ENCODE measurements at places on chromosomes 5 and 9.

DNA sequence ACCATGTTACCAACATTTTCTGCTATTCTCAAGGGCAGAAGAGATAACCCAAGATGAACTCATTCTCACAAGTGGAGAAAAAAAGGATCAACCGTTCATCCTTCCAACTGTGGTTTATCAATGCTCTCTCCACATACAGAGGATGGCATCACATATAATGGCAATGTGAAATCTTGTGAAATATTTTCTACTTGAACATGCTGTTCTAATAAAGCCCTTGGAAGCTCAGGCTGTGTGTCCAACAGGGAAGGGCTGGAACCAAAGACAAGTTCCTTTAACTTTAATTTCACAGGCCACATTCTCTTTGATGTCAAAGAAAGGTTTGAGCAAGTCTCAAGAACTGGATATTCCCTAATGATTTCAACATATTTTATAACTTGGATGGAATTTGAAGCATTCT is 230.5 kb downstream of the SPOCK1 start:
- no peak for DNase-seq

DNA sequence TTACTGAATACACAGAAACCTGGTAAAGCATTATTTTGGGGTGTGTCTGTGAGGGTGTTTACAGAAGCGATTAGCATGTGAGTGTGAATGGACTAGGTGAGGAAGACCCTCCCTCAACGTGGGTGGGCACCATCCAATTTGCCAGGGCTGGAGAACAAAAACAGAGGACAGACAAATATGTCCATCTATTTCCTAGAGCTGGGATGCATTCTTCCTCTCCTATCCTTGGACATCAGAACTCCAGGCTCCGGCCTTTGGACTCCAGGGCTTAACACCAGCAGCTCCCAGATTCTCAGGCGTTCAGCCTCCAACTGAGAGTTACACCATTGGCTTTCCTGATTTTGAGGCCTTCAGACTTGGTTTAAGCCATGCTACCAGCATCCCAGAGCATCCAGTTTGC is 65.8 kb upstream of the CHD1 start:
- DNase-seq, result no peak

DNA sequence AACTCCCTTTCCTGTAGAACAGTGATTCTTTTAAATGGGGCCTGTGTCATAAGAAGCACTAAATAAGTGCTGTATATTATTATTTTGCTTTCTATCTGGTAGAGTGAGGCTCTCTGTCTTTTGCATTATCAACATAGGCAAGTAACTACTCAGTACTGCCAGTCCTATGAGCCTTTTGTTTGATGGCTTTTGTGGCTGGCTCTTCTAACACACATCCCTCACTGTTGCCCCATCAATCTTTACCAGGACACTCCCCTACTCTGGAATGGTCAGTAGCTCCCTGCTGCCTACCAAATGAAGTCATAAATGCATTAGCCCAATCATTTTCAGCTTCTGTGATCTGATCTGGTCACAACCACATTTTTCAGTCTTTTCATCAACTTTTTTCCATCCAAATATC is 137.6 kb downstream of the INSYN2B start:
- no peak for DNase-seq

GRCh38 chr5:73985145-73985544 is 359.1 kb downstream of the ARHGEF28 start:
- DNase-seq, result no peak

GRCh38 chr5:134845335-134845851 is 375 bp upstream of the C5orf24 start:
- no peak for DNase-seq

DNA sequence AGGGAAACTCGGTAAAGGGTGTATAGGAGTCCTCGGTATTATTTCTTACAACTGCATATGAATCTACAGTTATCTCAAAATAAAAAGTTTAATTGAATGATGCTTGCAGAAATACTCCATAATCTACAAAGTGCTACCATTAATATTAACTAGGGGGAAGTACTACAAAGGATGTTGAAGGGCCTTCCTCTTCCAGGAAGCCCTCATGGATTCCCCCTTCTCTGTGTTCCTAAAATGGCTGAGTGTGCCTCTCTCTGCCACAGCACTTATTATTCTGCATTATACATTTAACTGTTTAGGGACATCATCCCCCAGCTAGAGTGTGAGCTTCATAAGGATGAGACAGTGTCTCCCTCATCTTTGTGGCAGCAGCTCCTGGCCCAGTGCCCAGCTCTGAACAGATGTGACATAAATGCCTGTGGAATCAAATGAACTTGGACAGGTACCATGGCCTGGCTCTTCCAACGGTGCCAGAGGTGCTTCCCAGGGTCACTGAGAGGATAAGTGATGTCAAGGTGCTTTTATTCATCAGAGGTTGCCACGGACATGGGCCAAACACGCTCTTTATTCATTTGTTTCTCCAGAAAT is 99.5 kb downstream of the PAX5 start:
- DNase-seq, result no peak

- no peak for DNase-seq
Observed at GRCh38 chr5:56532466-56532865, 282.9 kb upstream of the MAP3K1 start.

- DNase-seq, result no peak
Observed at GRCh38 chr5:17305964-17306725, 88.7 kb downstream of the BASP1 start.

DNA sequence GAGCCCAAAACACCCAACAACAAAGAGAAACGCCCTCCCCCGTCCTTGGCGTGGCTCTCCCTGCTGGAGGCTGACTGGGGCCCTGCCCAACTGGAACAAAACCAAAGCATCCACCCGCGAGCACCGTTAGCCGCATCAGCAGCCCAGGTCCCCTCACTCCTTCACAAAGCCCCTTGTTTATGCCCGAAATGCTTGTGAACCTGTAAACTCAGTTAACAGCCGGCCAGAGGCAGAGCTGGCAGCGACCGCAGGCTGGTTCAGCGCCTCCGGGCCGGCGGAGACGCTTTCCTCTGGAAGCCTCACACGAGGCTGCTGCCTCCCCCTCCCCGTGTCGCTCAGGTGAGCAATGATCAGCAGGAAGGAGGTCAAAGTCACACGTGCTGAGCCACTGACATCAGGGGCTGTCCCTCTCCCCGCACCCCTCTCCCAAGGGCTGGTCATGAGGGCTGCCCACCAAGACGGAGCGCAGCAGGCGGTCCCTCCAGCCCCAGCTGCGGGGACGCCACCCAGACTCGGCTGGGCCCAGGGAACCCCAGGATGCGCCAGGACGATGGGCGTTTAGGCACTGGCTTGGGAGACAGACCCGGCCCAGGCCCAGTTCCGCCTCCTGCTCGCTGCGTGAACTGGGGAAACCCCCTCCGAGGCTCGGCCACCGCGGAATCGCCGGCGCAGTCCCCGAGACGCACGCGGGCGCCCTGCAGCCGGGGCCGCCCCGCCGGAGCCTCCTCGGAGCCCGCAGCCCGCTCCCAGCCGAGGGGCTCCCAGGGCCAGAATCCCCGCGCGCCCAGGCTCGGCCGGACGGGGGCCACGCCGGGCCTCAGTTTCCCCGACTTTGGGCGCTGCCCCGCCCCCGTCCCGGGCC is 563 bp downstream of the SNAPC4 start:
- DNase-seq, result no peak

GRCh38 chr9:522190-522589 is 307.5 kb downstream of the DOCK8 start:
- DNase-seq, result no peak

GRCh38 chr5:32107291-32107690 is 66.8 kb downstream of the GOLPH3 start:
- no peak for DNase-seq

DNA sequence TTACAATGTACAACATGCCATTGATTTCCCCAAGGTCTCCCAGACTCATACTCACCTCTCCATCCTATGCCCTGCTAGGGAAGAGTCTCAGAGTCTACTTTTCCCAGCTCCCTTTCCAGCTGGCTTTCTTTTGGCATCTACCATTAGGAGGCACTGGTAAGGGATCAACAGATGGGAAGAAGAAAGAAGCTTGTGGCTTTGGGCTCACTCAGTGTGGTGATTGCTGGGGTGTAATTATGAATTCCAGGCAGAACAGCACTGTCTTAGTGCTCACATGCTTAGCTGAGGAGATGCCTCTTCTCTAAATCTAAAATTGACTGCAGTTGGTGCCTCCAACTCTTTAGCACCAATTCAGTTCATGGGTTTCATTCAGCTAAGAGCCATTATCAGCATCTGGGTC is 330.0 kb downstream of the PSAT1 start:
- no peak for DNase-seq

DNA sequence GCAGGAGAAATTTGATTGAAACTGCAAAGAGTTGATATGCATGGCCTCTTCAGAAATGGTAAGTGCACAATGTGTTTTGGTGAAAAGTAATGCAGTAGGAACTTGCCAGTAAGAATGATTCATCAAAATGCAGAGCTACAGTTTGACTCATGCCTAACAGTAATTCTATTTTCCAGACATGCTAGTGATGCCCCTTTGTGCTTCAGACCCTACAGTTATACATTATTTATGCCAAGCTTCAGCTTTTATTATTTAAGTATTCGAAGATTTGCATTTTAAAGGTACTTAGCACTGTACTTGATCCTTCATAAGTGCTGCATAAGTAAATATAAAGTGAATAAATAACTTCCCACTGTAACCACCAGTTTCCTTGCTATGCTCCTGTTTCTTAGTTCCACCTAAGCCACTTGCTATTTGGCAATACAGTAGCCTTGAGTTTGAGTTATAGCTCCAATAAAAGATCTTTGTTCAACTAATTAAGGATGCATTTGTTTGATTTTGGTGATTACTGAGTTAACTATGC is 3.6 kb upstream of the SPATA31E1 start:
- no peak for DNase-seq

- no peak for DNase-seq
Observed at GRCh38 chr9:373759-374206, 159.1 kb downstream of the DOCK8 start.

DNA sequence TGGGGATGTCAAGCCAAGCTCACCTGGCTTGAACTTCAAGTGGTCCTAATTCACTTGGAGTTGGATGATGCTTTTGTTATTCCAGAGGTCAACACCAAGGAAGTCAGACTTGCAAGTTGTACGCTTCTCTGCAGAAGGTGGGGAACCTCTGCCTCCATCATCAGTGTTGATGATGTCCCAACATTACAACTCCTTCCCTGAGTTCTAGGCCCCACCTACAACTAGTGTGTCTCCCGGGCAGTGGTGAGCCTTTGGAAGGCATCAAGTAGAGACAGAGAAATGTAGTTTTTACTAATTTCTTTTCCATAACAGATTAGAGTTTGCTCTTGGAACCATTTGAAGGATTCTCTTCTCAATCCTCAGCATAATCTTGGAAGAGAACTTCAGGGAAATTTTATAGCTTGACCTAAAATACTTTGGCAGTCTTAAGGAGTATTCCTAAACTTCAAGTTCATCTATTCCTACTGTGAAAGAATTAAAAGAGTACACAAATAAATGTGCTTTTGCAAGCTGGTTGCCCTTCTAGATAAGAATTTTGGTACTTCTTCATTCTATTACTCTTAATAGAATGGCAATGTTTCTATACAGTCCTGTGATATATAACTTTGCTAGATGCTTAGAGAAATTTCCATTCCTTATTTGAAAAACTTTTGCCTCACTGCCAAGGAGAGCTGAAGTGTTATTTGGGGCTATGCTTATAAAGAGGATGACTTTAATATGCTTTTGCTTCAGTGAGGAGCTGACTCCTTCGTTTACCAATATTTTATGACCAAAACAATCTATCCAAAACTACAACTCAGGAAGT is 12.0 kb downstream of the MAMDC2 start:
- DNase-seq, result no peak

DNA sequence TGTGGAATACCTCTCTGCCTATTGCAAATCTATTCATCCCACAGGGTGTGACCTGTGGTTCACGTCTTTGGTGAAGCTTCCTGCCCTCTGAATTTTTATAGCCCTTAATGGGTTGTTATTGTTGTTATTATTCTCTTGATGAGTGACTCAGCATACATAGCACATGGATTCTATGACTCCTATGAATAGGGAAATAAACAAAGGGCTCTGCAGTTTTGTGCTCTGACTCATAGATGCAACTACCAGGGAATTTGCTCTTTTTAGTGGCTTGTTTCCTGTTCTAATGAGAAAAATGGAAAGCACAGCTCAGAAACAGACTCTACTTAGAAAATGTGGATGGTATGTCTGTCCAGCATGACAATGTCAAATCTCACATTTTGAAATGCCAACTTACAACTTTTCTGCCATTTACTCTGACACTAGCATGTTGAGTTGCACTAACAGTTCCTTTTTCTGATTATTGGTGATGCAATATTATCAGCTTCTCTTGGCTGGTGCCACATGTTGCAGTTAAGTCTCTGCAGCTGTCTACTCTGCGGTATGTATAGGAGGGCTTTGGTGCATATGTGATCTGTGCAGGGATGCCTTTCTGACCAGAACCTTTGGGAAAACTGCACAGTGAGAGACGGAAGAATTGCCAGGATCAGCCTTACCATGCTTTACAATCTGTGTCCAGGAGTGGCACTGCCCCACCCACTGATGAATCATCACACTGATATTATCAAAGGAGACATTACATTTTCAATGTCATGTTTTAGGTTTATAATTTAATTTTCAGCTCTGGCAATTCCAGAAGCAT is 996.4 kb upstream of the WWC1 start:
- DNase-seq, result no peak

GRCh38 chr9:124518116-124518515 is 10.9 kb upstream of the NR5A1 start:
- no peak for DNase-seq

DNA sequence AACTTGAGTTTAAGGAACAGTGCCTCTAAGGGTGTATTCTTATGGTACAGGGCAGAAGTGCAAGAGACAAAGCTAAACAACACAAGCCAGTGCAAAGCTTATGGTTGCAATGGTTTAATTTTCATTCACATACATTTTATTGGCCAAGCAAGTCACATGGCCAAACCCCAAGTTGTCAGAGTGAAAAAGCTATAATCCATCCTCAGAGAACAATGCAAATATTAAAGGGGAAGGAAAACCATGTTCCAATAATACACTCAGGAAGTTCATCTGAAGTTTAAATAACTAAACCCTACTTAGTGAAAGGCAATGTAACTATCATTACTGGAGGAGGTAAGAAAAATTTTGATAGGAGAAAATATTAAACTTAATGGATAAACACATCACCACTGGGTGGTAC is 26.6 kb upstream of the TLR4 start:
- DNase-seq, result no peak

DNA sequence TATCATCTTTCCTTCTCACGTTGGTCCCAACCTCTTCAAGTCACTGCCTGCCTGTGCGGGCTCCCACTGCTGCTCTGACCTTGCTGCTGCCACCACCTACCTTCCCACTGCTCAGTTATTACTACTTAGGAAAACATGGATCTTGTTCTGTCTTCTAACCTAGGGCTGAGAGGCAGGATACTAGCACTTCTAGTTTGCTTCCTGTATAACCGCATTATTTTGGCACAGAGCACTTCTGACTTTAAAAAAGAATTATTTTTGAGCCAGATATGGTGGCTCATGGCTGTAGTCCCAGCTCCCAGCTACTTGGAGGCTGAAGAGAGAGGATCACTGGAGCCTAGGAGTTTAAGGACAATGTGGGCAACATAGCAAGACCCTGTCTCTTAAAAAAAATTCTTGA is 135.4 kb upstream of the GNA14 start:
- no peak for DNase-seq

- DNase-seq, result no peak
Observed at GRCh38 chr9:38207247-38207778, 138.3 kb upstream of the SHB start.

- DNase-seq, result no peak
Observed at GRCh38 chr5:15806613-15807012, 306.6 kb downstream of the FBXL7 start.

Measured in stimulated activated CD4-positive, alpha-beta T cell treated with anti-CD3 and anti-CD28 coated beads, Interleukin-12 subunit alpha, Interleukin-12 subunit beta, amount 100 ng/mL, for 48 hours (primary cell).